Lung (tissue), 17 donors: ENCODE measurements at places on chromosomes 1 and 21. TPM values are rescaled to one million over a fixed set of nuclear protein-coding genes. Genes with fewer than 3 reads are reported as not detected.

GRCh38 chr1:166182281-166182680, 15.5 kb upstream of the FAM78B start:
- DNase-seq: no peak

GRCh38 chr1:10795276-10796021, 997 bp downstream of the CASZ1 start:
- no peak for DNase-seq

- DNase-seq: no peak
Measured at GRCh38 chr1:217018648-217019047, 295.4 kb upstream of the ESRRG start.

- DNase-seq: no peak
Measured at GRCh38 chr1:87702455-87702854, 373.8 kb downstream of the LMO4 start.

GRCh38 chr1:41663671-41664400, 179.4 kb upstream of the EDN2 start:
- DNase-seq: peak; percentile 23

- no peak for DNase-seq
Measured at GRCh38 chr1:189678779-189679178, 798.9 kb downstream of the BRINP3 start.

DNA sequence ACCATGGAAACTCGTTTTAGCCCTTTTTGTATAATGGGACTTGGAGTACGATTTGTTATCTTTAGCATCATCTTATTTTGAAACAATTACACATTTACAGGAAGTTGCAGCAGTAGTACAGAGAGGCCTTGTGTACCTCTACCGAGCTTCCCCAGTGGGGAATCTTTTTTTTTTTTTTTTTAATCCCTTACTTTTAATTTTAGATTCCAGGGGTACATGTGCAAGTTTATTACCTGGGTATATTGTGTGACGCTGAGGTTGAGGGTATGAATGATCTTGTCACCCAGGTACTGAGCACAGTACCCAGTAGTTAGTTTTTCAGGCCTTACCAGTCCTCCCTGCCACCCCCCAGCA, 45.9 kb downstream of the HHAT start:
- no peak for DNase-seq

- no peak for DNase-seq
Measured at GRCh38 chr21:44347911-44348451, 5.4 kb upstream of the TRPM2 start.

GRCh38 chr1:15422871-15423270, 13.2 kb downstream of the EFHD2 start:
- DNase-seq: no peak

- DNase-seq: no peak
Measured at GRCh38 chr1:78703806-78704205, 54.2 kb downstream of the IFI44 start.

- DNase-seq: no peak
Measured at GRCh38 chr1:153441238-153441755, 19.2 kb downstream of the S100A7 start.

DNA sequence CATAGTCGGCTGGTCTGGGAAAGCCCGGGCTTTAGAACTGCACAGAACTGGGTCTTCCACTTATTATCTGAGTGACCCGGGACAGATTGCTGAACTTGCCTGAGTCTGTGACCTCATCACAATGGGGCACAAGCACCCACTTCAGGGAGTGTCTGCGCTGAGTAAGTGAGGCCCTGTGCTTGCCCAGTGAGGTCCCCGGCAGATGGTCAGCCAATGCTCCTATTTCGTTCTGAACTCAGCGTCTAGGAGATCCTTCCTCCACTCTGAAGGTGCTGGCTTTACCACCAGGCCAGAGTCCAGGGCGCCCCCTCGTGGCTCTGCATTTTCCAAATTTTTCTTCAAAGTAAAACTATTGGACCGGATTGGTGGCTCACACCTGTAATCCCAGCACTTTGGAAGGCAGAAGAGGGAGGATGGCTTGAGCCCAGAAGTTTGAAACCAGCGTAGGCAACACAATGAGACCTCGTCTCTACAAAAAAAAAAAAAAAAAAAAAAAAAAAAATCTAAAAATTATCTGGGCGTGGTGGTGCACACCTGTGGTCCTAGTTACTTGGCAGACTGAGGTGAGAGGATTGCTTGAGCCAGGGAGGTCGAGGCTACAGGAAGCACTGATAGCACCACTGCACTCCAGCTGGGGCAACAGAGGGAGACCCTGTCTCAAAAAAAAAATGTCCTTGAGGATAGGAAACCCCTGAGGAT, 61.7 kb downstream of the FCRL5 start:
- peak; percentile 57 for DNase-seq

DNA sequence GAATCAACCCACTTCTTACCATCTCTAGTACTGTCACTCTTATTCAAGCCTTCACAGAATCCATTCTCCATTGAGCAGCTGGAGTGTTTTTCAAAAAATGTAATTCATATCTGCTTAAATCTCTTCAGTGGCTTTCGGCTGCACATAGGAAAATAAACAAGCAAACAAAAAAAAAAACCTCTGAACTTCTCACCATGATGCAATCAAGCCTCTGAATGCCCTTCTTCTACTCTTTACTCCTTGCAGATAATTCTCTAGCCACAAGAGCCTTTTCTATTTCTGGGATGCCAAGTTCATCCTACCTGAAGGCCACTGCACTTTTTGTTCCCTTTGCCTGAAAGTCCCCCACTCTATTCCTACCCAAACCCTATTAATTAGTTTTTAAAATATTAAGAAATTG, 14.2 kb downstream of the PIGM start:
- no peak for DNase-seq

DNA sequence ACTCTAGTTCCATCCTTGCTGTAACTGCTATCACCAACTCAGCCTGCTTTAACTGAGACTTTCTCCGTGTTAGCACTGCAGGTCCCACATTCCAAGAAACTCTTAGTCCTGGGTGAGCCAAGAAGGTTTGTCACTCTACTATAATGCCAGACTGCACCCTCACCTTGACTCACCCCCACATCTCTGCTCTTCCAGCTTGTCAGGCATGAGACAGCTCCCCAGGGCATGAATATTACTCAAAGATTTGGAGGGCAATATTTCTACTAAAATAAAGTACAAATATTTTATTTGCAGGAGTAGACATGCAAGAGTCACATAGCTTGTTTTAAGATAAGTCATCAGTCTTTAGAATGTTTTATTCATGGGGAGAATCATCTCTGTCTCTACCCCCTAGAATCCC, 110.2 kb downstream of the MATN1 start:
- DNase-seq: no peak

DNA sequence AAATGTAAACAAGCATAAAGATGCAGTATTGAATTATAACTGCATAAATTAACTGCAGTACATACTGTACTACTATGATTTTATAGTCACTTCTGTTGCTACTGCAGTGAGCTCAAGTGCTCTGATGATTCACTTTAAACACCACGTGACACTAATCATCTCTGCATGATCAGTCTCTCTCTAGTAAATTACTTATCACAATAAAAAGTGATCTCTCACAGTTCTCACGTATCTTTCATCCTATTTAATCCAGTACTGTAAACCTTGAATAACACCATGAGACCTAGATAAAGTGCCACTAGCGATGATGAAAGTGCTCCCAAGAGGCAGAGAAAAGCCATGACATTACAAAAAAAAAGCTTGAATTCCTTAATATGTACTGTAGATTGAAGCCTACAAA, 1242.0 kb downstream of the AMY1C start:
- no peak for DNase-seq

GRCh38 chr1:66248746-66249145, 285.2 kb upstream of the SGIP1 start:
- DNase-seq: no peak

DNA sequence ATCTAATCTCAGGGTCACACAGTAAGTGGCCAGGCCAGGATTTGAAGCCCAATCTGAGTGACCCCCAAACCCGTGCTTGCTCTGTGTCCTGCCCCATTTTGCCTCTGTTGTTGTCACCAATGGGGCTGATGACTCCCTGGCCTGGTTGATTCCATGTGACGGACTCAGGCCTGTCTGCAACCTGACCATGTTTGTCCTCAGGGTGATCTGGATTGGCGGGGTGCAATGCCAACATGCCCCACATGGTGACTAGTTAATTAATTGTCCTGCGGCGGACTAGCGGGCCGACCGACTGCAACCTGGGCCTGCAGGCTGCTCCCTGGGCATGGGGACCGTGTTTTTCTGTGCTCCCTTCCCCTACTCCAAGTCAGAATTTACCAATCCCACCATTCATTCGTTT, 256.3 kb downstream of the MATN1 start:
- no peak for DNase-seq

GRCh38 chr1:246001142-246001836, 505.8 kb downstream of the SMYD3 start:
- peak; percentile 63 for DNase-seq

- DNase-seq: no peak
Measured at GRCh38 chr1:108011295-108011694, 46.3 kb upstream of the VAV3 start.

DNA sequence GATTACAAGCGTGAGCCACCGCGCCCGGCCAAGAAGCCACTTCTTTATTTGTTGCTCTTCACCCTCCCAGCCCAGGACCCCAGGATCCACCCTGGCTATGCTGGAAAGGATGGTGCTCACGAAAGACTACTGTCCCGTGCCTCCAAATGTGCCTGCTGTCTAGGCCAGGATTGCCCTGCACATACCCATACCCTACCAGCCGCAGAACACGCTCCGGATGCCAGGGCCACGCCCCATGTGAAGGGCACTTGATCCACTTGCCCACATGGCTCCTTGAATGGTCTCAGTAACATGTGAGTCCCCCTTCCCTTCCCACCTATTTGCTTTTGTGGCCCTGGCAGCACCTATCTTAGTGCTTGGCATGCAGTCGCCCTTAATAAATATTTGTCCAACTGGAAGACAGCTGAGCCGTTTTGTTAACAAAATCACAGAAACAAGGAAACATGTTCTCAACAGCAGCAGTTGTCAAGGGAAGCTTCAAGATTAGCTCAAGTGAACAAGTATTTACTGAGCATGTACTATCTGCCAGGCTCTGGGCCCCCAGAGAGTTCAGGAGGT, 13.8 kb upstream of the UBXN10 start:
- no peak for DNase-seq

DNA sequence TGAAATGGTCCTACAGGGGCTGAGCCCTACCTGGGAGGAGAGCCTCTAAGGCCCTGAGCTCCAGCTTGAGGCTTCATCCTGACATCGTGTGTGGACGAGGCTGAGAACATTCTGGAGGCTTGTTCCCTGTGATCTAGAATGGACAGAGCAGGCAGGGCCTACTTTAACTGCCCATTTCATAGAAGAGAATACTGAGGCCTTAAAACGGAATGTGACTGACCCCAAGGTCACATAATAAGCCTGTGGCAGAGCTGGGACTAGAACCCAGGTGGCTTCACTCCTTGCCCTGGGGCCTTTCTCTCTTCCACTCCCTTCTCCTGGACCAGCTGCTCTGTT, 6.0 kb upstream of the SDC3 start:
- DNase-seq: no peak

DNA sequence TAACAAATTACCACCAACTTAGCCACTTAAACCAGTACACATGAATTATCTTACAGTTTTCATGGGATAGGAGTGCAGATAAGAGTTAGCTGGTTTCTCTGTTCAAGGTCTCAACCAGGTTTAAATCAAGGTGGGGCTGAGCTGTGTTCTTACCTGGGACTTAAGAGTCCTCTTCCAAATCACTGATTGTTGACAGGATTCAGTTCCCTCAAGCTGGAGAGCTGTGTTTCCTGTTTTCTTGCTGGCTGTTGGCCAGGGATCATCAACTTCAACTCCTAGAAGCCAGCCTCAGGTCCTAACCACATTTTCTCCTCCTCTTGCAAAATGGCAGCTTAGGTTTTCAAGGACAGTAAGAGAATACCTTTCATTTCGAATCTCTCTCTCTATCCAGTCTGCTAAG, 123.8 kb upstream of the CHRM3 start:
- no peak for DNase-seq

DNA sequence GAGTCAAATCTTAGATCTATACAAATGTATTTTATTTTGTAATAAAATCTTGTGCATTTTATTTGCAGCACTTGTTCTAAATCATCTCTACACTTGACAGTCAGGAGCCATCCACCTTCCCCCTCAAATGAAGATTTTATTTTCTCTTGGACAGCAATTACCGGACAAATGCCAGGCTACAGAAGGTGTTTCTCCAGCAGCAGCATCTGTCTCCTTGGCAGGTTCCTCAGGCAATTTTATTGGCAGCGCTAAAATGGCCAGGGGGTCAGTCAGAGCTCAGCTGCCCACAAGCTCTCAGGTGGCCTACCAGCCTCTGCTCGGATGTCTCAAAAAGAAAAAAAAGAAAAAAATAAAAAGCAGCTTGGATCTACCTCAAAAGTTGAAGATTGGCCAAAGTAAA, 107.6 kb downstream of the DAB1 start:
- no peak for DNase-seq

- no peak for DNase-seq
Measured at GRCh38 chr1:47302472-47302871, 11.5 kb downstream of the STIL start.

GRCh38 chr21:21831036-21831435, 832.8 kb downstream of the NCAM2 start:
- DNase-seq: no peak

Gene PKN2
- total RNA-seq: 33.8 TPM

Gene CD164L2
- 19.8 TPM for total RNA-seq

Gene AIRE
- not detected for total RNA-seq

Gene FAM151A
- not detected for total RNA-seq

Gene KCNA3
- total RNA-seq: 5.4 TPM

Gene CRABP2
- 13.6 TPM for total RNA-seq

Gene PPCS
- 33.0 TPM for total RNA-seq

Gene SH2D1B
- total RNA-seq: 1.5 TPM

Gene NFASC
- 4.8 TPM for total RNA-seq

Gene RGS21
- not detected for total RNA-seq
